Stimulated activated CD4-positive, alpha-beta T cell treated with anti-CD3 and anti-CD28 coated beads, Interleukin-1b, Interleukin-23, amount 100 ng/mL, for 1 hour (primary cell): ENCODE measurements at places on chromosomes 4 and X.

DNA sequence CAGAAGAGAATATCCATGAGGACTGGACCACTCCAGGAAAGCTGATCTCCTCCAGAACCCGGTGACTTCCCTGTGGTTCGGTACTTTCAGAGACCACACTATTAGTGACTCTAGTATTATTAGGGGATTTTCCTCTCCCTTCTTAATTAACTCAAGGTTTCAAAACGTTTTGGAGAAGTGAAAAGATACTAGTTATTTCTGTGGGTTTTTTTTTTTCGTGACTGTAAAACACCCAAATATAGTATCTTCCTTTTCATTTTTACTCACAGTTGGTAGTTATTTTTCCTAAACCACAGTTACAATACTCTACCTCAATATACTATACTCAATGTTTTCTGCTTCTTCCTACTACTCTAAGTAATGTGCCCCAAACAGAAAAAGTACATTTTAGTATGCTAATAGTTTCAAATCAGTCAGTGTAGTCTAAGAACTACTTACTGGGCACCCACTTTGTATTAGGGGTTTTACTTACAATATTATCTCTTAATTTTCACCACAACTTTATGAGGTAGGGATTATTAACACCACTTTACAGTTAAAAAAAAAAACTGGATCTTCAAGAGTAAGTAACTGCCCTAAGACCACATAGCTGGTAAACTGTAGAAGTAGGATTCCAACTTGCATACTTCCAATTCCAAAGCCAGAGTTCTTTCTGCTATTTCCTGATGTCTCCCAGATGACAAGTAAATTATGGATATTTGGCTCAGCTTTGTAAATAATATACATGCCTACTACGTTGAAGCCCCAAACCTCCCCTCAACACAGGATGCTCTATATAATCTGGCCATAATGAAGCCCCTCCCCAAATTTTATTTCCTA lies 45.0 kb downstream of the SLC9A7 start:
- no peak for DNase-seq

- no peak for DNase-seq
Measured at GRCh38 chr4:141497627-141498026, 138.8 kb upstream of the IL15 start.

DNA sequence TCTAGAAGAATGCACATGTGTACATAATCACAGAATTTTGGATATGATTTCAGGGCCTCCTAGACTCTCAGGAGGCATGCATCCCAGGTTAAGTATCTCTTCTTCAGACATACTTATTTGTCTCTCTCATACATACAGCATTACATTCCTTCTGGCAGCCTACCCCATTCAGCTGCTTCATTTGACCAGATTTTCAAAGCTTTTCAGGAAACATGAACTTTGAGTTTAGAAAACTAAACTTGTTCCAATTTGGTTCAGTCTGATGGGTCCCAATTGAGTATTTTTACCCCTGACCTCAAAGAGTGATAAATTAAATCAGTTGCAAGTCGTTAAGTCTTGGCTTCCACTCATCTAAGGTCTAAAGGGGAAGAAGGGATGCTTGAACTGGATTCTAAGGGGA lies 330.9 kb downstream of the ARHGAP24 start:
- DNase-seq = no peak

GRCh38 chr4:124505211-124505610 lies 207.3 kb downstream of the ANKRD50 start:
- no peak for DNase-seq

GRCh38 chr4:6917461-6918271 lies 8.0 kb downstream of the TBC1D14 start:
- no peak for DNase-seq

DNA sequence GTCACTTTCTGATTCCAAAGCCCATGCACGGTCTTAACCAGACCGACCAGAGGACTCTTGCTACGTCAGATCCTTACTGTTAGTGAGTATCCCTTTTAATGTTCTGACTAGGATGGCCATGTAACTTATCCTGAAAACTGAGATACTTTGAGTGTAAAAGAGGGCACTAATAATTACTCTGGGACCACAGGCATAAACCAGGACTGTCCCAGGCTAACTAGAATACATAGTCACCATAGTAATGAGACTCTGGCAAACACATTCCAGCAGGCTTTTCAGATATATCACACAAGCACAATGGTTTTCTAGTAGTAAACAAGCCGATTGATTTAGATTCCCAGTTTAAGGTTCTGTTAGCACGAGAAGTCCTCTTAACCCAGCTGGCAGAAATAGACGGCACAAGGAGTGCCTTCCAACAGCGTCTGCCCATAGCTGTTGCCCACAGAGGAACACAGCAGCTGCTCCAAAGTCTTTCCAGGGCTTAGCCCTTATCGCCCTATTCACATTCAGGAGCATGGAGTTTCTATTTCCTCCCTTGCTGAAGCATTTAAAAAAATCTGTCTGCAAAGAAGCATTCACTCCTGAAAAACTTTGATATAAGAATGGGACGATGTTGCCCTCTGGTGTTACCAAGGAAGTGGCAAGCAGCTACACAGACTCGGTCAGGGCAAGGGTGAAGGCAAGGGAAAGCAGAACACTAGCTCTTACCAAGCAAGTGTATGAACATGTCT lies 92.4 kb downstream of the CXCL13 start:
- no peak for DNase-seq

DNA sequence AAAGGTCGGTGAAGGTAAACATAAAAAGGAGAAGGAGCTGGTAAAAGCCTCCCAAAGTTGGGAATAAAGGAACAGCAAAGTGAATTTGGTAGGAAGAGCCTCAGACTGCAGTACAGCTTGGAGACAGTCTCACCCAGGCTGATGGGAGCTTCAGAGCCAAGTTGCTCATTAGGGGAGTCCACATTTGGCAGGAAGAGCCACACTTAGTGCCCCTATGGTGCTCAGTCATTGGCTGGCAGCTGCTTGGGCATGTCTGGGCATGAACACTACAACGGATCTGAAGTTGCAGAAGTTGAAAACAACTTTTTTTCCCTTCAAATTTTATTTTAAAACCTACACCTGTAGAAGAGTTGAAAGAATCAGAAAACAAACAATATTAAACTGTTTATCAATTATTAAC lies 2497.3 kb downstream of the ARAP2 start:
- no peak for DNase-seq

DNA sequence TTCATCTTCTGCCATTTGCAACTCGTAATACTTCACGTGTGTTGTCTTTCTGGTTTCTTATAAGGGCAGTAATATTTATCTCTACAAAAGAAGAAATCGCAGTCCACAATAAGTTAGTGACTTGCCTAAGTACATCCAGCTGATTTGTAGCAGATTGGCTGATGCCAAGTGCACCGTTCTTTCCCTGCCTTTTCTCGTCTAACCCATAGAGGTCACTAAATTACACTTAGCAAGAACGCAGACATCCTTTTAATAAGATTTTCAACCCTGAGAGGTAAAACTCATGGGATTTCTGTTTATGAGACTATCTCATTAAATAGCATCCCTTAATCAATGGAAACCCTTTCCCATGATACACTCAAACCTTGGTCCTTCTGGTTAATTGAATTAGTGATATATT lies 408.6 kb upstream of the ACTRT1 start:
- DNase-seq = no peak

- DNase-seq = no peak
Measured at GRCh38 chr4:167885872-167886271, 206.5 kb upstream of the ANXA10 start.

DNA sequence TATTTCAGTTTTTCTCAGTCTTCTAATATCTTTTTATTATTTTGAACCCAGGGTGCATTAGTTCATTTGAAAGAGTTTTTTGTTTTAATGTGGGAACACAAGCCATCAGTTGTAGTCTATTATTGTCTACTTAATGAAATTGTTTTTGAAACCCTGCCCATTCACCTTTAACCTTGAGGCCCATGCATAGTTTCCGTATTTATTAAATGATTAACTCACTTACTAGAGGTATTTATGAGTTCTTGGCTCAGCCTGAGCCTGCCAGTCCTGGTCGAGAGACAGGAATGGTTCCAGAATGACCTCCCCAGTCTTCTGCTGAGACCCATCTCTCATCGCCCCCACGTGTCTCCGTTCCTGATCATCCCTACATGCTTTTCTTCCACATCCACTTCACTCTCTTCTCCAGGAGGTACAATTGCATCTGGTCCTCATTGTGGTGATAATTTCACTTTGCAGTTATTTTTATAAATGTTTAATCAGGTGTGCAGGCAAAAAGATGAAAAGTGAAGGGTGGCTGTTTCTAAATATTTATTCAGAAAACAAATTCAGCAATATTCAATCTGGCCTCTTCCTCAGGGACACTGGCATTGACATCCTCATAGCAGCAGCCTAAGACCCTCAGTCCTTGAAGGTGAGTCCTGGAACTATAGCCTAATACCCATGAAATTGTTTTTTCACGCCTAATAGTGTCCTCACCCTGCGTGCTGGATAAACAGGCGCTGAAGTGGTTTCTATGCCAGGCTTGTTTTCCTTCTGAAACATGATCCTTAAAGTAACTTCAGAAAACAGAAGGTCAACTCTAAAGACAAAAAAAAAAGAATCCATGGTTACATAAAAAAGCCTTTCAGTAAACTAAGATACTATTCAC lies 112.8 kb downstream of the KDR start:
- DNase-seq = no peak

DNA sequence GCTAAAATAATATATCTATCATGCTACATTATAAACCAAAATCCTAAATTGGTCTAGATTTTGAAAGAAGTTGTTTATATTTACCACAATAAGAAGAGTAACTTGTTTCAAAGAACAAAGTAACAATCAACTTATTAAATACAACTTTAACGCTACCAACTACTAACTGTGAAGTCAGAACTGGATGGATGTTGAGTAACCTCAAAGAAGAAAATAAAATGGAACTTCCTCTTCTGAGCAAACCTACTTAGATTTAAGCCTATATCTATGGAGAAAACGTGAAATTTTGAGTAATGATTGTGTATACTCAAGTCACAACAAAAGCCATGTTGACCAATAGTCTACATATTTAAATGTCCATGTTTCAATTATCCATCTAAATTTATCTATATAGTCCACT lies 25.7 kb downstream of the SH3RF1 start:
- no peak for DNase-seq

DNA sequence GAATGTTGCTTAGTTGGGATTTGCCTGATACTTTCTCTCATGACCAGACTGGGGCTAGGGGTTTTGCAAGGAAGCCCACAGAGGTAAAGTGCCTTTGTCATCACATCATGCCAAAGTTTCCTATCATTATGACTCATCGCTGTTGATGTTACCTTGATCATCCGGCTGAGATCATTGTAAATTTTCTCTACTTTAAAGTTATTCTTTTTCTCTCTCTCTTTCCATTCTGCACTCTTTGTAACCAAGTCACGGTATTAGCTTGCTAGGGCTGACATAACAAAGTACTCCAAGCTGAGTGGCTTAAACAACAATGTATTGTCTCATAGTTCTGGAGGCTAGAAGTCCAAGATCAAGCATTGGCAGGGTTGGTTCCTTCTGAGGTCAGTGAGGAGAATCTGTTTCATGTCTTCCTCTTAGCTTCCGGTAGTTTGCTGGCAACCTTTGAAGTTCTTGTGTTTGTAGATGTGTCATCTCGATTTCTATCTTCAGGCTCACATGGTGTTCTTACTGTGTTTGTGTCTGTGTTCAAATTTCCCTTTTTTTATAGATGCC lies 113.0 kb downstream of the DTHD1 start:
- no peak for DNase-seq

DNA sequence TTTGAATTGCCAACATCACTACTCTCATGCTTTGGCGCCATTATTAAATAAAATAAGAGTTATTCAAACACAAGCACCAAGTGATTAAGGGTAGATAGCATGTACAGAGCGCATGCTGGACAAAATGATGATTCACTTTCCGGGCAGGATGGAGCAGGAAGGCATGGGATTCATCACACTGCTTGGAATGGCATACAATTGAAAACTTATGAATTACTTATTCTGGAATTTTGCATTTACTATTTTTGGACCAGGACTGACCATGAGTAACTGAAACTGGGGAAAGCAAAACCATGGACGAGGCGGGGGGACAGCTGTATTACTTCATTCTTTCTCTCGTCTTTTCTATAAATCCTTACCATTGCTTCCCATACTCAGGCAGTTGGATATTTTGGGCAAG lies 28.5 kb upstream of the FGF5 start:
- no peak for DNase-seq

GRCh38 chr4:102259702-102260101 lies 85.6 kb downstream of the SLC39A8 start:
- DNase-seq = no peak

DNA sequence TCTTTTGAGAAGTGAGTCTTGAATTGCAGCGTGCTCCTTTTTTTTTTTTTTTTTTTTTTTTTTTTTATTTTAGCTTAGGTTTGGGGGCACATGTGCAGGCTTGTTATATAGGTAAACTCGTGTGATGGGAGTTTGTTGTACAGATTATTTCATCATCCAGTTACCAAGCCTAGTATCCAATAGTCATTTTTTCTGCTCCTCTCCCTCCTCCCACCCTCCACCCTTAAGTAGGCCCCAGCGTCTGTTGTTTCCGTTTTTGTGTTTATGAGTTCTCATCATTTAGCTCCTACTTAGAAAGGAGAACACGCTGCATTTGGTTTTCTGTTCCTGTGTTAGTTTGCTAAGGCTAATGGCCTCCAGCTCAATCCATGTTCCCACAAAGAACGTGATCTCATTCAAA lies 81.3 kb upstream of the TSPAN5 start:
- no peak for DNase-seq

- no peak for DNase-seq
Measured at GRCh38 chr4:119598521-119598920, 30.1 kb downstream of the PDE5A start.

- no peak for DNase-seq
Measured at GRCh38 chr4:154516318-154517029, 24.9 kb upstream of the DCHS2 start.

DNA sequence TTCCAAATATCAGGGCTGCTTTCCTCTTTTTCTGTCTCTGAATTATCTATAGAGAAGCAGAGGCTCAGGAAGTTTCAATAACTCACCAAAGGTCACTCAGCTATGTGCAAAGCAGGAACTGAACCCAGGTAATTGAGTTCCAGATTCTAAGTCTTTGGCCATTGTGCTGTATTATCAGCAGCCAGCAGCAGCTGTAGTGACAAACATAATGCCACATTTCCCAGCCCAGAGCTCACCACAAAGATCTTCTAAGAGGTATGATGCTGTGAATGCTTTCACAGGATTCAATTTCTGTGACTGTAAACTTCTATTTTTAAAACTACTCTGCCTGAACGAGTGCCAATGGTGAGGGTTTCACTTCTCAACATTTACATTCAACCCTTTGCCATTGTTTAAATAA lies 56.4 kb downstream of the SPOCK3 start:
- DNase-seq = no peak
